ENCODE measurements at places on chromosomes 7 and 10. TPM values are rescaled to one million over a fixed set of nuclear protein-coding genes. Genes with fewer than 3 reads are reported as not detected.

Gene SPDYE3
- total RNA-seq = not detected

DNA sequence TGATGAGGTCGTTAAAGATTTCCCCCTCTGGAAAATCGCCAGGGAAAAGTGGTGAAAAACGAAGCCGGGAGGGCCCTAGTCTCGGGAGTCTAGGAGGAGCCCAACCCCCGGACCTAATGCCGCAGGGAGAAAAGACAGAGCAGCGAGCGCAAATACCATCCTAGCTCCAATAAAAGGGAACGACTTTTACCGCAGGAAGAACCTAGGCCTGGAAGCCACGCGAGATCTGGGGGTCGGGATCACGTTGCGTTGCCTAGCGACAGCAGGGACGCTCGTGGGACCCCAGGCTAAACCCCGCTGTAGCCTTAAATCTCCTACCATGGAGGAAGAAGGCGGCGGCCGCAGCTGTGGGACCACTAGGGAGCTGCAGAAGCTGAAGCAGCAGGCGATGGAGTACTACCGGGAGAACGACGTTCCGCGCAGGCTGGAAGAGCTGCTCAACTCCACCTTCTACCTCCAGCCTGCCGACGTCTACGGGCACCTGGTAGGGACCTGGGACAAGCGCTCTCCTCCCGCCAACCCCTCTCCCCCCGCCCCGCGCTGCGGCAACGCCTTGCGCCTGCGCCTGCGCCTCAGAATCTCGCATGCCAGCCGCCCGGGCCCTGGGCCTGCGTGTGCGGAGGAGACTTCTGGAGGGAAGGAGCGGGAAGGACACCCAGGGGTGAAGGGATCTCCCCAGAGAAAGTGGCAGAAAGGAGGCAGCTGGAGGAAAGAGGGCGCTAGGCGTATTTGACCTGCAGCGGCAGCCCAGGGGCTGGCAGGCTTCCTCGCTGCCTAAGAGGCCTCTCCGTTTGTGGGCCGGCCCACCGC is at the start of gene ENO4:
TSS of gene ENO4 (plus strand) at position 252 of the 810 bp plus-strand sequence. CDS start at position 320, 68 bp downstream.
- peak; percentile 39 for DNase-seq

DNA sequence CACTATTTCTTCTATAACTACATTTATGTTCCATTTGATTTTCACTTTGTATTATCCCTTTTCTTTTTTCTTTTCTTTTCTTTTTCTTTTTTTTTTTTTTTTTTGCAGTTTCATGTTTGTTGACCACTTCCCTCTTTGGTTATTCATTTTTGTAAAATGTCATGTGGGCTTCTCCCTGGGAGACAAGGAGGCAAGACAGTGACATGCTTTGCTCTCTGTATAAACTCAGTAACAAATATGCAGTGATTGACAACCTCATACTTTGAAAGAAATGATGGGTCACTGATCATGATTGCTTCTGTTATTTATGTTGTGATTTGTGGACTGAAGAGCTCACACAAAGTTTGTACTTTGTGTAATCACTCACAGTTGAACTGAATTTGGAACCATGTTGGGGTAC is 90.2 kb upstream of the ABI1 start:
- DNase-seq = no peak

Gene OPN1SW
- total RNA-seq = not detected

Gene PPP1R17
- total RNA-seq = not detected

- no peak for DNase-seq
These were observed 31.0 kb downstream of the NUP42 start for GRCh38 chr7:23212841-23213240.

DNA sequence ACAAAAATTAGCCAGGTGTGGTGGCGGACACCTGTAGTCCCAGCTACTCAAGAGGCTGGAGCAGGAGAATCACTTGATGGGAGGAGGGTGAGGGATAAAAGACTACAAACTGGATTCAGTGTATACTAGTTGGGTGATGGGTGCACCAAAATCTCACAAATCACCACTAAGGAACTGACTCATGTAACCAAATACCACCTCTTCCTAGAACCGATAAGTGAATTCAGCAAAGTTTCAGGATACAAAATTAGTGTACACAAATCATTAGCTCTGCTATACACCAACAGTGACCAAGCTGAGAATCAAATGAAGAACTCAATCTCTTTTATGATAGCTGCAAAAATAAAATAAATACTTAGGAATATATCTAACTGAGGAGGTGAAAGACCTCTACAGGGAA is 23.0 kb upstream of the DMBT1 start:
- no peak for DNase-seq
